Activated naive CD4-positive, alpha-beta T cell treated with Interleukin-2 at 50 U/mL for 16 hours (primary cell): ENCODE measurements at places on chromosomes 16 and 17.
A peak's percentile ranks its signal among the peaks of the same experiment; 100 is the strongest.

- DNase-seq: no peak
Observed at GRCh38 chr16:14489460-14489859, 140.6 kb downstream of the PARN start.

DNA sequence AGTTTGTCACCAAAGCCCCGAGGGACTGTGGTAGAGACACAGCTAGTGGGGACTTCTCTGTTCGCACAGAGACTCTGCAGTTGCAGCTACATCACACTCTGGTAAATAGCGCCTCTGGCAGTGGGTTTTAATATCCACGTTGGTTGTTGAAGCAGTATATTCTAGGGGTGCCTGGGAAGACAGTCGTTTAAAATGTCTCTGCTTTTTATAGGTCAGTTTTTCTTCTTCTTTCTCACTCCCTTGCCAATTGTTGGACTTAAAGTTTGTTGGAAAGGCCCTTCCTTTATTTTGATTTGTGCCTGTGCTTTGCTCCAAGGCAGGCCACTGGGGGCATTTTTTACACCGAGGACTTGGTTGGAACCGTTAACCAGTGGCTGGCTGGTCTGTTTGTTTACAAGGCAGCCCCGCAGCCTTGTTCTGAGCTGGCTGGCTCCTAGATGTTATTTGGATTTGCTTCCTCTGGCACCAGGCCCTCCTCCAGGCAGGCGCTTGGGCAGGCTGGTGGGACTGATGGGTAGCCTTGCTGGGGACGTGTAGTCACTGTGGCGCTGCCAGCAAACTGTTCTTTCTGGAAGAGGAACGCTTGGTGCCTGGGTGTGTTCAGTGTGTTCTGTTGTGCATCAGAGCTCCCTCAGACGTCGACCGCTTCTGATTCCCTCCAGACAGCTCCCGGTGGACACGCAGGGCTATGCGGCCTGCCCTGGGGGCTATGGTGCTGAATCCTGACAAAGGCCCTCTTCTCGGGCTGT is 218.2 kb upstream of the CHMP6 start:
- DNase-seq: no peak

GRCh38 chr17:44921122-44921882 is 6.0 kb upstream of the GFAP start:
- no peak for DNase-seq

DNA sequence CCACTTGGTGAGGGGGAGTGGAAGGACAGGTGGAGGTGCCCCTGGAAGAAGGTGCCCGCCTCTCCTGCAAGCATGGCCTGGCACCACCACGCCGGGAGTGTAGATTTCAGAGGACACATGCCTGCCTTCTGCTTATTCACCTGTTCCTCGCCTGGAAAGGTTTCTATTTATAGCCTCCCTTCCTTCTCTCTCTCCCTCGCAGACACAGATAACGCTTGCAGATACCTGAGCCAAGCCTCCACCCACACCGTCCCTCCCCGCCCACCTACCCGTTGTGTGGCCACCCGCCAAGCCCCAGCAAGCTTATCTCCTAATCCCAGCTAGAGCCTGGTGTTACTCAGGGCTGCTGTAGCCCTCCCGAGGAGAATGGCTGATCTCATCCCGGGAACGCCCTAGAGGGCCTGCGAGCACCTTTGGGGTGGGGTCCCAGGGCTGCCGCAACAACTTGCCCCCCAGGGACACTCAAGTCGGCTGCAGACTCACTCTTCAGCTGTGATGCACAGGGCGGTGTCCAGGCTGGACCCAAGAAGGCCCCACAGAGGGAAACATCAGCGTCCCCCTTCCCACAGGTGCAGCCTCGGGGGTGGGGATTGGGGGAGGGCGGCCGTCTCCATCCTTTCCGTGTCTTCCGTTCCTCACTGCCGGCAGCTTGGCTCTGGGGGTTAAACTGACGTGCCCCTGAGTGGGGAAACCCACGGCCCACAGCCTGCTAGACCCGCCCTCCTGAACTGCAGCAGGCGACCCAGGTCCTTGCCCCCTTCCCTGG is 1.9 kb upstream of the SNAI3 start:
- DNase-seq: no peak

DNA sequence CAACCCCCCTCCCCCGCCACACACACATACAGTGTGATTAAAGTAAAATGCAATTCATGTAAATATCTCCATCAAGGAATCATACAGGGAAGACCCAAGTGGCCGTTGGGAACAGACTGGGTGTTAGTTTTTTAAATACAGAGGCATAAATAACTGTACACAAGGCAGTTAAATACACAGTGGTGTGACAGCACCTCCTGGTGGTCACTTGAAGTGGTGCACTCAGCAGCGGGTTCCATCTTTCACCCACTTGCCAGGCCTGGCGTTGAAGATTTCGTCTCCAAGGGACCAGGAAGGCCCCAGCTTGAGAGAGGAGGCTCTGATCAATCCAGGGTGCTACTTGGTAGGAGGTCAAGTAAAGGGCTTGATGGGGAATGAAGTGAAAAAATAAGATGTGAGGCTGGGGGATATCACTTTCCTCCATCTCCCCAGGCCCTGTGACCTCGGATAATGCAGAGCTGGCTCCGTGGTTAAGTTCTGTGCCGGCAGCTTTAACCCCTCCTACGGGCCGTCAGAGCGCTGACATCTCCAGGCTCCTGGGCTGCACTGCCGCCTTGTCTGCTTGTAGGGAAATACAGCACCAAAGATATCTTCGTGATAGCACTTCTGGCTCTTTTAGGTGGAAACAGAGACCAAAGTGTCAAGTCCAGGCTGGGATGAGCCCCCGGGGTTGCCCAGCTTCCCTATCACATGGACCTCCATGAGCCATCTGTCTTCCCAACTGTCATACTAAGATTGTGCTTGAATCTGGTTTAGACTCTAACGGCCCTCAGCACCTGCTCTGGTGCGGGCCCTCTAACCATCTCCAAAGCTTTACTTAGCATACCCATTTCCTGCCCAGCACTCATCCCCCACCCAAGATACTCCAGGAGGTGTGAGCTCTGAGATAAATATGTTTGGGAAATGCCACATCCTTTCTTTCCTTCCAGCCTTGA is 20.7 kb downstream of the LGALS9 start:
- DNase-seq: peak; percentile 73

- no peak for DNase-seq
Observed at GRCh38 chr16:27312580-27313421, 973 bp upstream of the IL4R start.

- DNase-seq: no peak
Observed at GRCh38 chr16:15803618-15804017, 53.2 kb downstream of the MYH11 start.

GRCh38 chr17:76994237-76994637 is 126.0 kb downstream of the MGAT5B start:
- DNase-seq: no peak

DNA sequence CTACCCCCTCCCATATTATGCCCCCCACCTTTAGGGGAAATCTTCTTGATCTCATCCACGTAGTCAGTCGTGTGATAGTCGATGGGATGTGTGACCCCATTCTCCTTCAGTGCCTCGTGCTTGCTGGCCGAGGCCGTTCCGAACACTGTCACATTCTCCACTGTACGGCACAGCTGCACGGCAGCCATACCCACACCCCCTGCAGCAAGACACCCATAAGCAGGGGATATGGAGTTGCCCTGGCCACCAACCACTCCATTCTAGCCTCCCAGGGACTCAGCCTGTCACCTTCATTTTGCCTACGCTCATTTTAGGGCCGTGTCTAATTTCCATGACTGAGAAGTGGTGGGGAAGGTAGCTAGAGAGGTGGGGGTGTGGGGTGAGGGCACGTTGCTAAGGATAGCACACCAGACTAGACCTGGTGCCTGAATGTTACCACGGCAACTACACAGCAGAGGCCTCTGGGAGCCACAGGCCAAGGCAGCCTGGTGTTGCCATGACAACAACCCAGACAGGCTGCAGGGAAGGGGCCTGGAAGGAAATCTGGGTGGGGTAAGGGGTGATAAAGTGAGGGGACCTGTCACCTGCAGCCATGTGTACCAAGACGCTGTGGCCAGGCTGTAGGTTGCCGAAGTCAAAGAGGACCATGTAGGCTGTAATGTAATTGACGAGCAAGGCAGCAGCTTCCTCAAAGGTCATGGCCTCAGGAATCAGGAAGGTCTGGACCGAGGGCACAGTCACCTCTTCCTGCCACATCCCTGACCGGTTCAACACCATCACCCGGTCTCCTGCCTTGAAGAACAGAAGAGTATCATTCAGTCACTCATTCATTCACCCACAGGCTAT is 4.0 kb downstream of the VAT1 start:
- peak; percentile 24 for DNase-seq

DNA sequence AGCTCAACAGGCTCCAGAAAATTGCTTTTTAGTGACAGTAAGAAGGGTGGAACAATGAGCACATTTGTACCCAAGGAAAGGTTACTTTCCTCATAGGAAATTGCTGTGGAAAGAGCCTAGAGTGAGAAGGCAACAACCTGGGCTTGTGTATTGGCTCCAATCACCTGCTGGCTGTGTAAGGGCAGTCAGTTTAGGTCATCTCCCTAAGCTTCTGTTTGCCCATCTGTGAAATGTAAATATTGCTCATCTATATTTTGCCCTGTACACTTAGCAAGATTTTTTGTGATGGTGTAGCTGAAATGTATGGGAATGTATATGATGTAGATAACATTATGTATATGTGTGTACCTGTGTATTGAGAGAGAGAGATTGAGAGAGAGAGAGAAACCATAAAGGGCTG is 225.2 kb upstream of the MPHOSPH6 start:
- no peak for DNase-seq

DNA sequence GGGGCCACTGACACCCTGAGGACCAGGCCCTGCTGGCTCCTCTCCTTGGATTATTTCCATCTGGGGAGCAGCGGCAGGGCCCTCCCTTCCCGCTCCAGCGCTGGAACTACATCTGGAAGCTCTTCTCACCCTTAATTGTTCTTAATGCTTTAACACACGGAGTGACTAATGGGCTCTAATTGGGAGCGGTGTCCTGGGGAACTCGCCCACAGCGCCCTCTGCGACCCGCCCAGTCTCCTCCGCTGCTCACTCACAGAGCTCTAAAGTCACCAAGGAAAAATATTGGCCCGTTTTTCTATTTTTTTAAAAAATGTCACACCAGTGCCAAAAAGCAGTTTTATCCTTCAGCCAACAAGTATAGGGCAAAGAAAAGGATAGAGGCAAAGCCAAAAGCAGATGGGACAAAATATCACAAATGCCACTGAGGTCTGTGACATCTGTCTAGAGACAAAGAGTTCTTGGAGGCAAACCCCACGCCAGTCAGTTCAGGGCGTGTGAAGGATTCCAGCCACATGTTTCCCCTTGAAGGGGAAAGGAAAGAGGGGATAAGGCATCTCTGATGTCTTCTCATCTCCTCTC is 134.7 kb downstream of the RBFOX3 start:
- DNase-seq: no peak

DNA sequence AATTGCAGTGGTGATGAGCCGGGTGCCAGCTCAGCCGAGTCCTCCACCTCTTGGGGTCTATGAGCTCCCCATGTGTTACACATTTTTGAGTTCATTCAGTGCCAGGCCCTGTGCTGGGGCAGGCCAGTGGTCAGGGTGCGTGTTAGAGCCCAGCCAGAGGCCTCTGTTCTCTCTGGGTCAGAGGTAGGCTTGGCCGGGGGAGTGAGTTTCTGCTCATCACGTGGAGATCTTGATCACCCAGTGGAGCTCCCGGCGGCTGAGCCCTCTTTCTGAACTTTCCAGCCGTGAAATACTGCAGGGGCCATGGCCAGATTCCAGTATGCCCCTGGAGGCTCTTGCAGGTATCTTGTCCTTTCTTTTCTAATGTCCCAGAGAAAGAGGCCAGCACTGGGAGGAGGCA is 93.0 kb downstream of the RAP1GAP2 start:
- DNase-seq: no peak

- DNase-seq: no peak
Observed at GRCh38 chr16:10036956-10037355, 145.3 kb downstream of the GRIN2A start.

DNA sequence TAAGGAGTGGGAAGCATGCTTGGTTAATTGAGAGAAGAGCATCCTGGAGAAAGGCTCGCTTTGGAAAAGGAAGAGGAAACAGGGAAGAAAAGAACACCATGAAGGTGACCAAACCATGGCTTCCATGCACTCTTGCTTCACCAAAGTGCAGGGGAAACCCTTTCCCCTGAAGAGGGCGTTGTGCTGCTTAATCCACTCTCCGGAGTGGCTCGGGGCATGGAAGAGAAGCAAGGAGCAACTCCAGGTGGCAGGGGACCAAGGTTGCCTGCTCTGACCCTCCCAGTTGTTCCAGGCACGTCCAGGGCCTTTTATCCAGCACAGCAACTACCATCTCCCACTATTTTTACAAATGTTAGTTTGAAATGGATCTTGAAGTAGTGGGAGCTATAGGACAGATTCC is 108.1 kb downstream of the STX8 start:
- no peak for DNase-seq

GRCh38 chr16:56625943-56626654 is 518 bp downstream of the MT1E start:
- no peak for DNase-seq

DNA sequence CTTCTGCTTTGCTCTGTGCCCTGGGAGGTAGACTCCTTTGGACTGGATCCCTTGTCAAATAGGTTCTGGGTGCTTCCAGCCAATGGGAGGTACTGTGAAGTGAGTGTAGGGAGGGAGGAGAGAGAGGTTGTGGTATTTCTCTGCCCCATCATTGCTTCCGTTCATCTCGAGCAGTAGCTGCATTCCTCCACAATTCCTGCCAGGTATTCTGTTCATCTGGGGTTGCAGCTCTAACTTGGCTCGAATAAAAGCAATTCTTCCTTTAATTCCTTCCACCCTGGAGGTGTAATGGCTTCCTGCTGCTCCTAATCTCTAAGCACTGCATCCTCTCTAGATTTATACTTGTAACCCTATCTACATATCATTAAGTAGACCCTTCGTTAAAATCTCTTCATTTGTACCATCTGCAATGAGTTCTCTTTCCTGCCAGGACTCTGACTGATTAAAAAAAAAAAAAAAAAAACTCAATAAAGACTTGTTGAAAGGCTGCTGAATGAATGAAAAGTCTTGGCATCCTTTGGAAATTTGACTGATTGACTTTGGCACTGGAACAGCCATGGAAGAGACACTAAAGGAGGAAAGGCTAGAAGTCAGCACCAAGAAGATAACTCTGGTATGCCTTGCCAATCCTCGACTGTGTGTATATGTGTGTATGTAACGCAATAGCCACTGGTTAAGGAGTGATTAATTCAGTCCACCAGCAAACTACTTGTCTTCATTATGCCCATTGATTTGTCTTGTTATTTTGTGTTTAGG is 616.9 kb upstream of the SOX9 start:
- DNase-seq: no peak

GRCh38 chr16:53041320-53042051 is 11.2 kb downstream of the CHD9NB start:
- DNase-seq: no peak
